Esophagus (tissue), 2 donors: ENCODE measurements at places on chromosomes 12 and 14. TPM values are rescaled to one million over a fixed set of nuclear protein-coding genes. Genes with fewer than 3 reads are reported as not detected.

The MYF5 gene
- polyA plus RNA-seq, result not detected

The SERPINA4 gene
- polyA plus RNA-seq, result not detected

The TMEM119 gene
- polyA plus RNA-seq, result 0.63 TPM

The LRRC23 gene
- polyA plus RNA-seq, result 3.6 TPM

The DEPDC4 gene
- polyA plus RNA-seq, result 0.59 TPM

The TRAFD1 gene
- polyA plus RNA-seq, result 10.8 TPM

The MYF6 gene
- polyA plus RNA-seq, result not detected

The AQP2 gene
- not detected for polyA plus RNA-seq

The TGM1 gene
- polyA plus RNA-seq, result 890 TPM
